Glomerular endothelial cell (primary cell): ENCODE measurements at places on chromosomes 11 and 22. TPM values are rescaled to one million over a fixed set of nuclear protein-coding genes. Genes with fewer than 3 reads are reported as not detected.

DNA sequence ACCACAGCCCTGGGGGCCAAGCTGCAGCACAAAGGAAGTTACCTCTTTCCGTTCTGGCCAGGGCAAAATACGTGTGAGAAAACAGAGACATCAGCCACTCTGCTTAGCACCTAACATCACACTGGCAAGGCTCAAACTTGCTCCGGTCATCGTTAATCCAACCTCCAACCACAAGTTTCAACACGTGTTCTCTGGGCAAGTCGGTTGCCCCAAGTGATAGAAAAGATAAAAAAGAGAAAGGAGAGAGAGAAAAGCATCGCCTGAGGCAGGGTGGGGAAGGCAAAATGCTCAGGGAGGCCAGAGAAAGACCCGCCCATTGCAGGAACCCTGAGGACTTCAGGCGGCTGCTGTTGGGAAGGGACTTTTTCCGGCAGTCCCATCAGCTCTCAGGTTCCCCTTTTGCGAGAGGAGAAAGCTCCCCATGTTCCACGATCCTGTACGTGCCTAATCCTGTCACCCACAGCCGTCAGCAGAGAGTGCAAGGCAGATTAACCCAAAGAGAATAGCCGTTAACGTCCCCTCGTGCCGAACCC lies 18.5 kb upstream of the B4GALNT4 start:
- no peak for DNase-seq

GRCh38 chr11:35524780-35525179 lies 636 bp downstream of the PAMR1 start:
- no peak for DNase-seq

GRCh38 chr22:23613193-23613972 lies 18.7 kb downstream of the DRICH1 start:
- DNase-seq = no peak

GRCh38 chr11:96044311-96044710 lies 120.4 kb upstream of the MTMR2 start:
- DNase-seq = no peak

Gene ANGPTL5
- total RNA-seq = not detected in 2 replicates

Gene FAM111A
- total RNA-seq = 23.3 and 41.9 TPM in 2 replicates

Gene DEPDC7
- total RNA-seq = 0.99 and 2.0 TPM in 2 replicates

Gene SF3B2
- 129 and 162 TPM in 2 replicates for total RNA-seq

Gene GDPD4
- total RNA-seq = not detected in 2 replicates

Gene OR5AR1
- not detected in 2 replicates for total RNA-seq
